ENCODE measurements at places on chromosomes 2 and 18.
A peak's percentile ranks its signal among the peaks of the same experiment; 100 is the strongest.

GRCh38 chr2:106334802-106335201 lies 133.4 kb downstream of the RGPD3 start:
- no peak for DNase-seq

GRCh38 chr2:85750587-85751575 lies 2.9 kb upstream of the ATOH8 start:
- peak; percentile 62 for DNase-seq

- peak; percentile 63 for DNase-seq
Measured at GRCh38 chr2:121360566-121361300, 75.7 kb upstream of the TFCP2L1 start.

DNA sequence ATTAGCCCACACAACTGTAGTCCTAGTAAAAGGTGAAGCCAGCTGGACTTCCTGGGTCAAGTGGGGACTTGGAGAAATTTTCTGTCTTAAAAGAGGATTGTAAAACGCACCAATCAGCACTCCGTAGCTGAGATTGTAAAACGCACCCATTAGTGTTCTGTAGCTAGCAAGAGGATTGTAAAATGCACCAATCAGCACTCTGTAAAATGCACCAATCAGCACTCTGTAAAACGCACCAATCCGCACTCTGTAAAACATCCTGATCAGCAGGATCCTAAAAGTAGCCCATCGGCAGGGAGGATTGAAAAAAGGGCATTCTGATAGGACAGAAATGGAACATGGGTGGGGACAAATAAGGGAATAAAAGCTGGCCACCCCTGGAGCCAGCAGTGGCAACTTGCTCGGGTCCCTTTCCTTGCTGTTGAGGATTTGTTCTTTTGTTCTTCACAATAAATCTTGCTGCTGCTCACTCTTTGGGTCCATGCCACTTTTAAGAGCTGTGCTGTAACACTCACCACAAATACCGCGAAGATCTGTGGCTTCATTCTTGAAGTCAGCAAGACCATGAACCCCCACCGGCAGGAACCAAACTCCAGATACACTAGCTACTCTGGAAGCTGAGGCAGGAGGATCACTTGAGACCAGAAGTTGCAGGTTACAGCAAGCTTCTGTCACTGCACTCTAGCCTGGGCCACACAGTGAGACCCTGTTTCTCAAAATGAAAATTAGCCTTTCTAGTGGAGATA lies 102.6 kb downstream of the HS6ST1 start:
- DNase-seq, result no peak

GRCh38 chr2:212692466-212692865 lies 153.9 kb upstream of the ERBB4 start:
- DNase-seq, result no peak

DNA sequence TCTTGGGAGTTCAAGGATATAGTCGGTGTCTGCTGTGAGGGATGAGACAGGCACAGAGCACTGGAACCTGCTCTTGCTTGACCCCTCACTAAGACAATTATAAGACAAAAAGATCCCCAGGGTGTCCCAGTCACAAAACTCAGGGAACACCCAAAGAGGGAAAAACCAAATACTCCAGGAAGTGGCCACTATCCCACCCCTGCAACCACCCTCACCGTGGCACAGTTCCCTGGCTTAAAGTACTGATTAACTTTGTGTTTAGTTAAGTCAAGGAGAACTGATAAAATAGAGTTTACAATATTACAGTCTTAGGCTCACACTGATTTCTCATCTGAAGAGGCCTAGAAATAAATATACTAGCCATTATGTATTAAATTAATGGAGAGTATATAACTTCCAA lies 13.5 kb downstream of the IL36B start:
- DNase-seq, result no peak

DNA sequence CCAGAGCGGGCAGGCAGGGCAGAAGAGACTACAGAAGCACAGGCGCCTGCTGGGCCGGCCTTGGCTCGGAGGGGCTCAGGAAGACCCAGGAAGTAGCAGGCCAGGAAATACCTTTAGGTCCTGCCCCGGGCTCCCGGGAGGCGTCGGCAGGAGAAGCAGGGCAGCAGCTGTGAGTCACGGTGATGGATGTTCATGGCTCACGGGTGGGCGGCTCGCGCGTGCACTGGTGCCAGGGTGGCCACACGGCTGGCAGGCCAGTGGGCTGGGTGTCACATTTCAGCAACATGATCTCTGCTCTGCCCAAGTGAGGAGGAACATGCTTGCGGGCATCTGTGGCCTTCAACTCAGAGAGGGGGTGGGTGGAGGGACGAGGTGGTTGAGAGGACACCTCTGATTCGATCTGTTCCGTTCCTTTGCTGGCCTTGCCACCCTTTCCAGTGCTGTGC lies 139.3 kb downstream of the KLHL29 start:
- peak; percentile 89 for DNase-seq

DNA sequence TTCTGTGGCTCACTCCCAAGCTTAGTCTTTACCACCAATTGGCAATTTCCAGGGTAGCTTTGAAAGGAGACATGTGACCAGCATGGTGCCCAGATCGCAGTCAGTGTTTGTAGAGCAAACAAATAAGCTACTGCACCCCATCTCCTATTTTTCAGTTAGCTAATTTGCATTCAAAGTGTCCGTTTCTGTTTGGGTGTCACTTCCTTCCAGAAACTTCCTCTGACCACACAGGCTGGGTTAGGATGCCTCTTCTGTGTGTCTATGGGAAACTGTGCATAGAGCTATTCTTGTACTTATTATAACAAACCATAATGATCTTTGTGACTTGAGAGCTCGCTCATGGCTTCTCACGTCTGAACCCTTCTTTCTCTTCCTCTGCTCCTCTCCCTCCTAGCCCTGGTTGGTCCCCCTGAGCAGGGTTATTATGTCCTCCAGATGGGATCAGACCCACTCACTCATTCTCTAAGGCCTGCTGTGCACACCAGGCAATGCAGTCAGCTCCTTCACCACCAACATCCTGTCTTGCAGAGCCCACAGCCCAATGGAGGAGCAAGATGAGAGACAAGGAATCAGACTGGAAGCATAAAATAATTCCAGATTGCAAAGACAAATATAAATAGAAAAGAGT lies 101.2 kb upstream of the ALK start:
- no peak for DNase-seq

GRCh38 chr2:199484927-199485326 lies 27.2 kb upstream of the SATB2 start:
- DNase-seq, result no peak

DNA sequence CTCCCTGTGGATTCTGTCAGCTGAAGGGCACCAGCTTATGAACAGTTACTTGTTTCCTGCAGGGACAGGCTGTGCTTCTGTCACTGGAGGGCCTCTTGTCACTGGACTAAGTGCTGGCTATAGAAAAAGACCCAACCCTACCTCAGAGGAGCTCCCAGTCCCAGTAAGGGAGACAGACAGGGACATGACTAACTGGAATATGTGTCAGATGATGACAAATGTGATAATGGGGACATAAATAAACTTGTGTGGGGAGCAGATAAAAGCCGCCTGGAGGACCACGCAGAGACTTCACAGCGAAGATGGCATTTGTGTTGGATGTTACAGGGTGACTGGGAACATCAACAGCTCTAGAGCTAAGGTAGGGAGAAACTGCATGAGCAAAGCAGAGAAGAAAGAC lies 95.0 kb downstream of the MAPRE2 start:
- no peak for DNase-seq

DNA sequence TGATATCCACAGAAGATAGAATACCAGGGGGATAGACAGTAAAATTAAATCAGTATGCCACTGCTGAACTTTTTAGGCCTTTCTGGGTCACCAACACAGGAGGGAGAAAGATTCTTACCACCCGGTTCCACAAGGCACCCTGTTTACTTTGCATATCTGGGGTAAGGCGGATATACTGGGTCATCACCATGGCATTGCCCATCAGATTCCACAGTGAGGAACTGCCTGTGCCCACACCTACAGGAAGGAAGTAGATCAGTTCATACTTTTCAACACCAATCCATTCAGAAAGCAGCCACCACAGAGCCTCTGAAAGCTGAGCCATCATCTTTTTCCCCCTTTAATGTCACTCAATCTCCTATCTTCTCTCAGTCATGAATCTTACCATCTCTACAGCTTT lies 2.0 kb downstream of the LMAN2L start:
- no peak for DNase-seq

DNA sequence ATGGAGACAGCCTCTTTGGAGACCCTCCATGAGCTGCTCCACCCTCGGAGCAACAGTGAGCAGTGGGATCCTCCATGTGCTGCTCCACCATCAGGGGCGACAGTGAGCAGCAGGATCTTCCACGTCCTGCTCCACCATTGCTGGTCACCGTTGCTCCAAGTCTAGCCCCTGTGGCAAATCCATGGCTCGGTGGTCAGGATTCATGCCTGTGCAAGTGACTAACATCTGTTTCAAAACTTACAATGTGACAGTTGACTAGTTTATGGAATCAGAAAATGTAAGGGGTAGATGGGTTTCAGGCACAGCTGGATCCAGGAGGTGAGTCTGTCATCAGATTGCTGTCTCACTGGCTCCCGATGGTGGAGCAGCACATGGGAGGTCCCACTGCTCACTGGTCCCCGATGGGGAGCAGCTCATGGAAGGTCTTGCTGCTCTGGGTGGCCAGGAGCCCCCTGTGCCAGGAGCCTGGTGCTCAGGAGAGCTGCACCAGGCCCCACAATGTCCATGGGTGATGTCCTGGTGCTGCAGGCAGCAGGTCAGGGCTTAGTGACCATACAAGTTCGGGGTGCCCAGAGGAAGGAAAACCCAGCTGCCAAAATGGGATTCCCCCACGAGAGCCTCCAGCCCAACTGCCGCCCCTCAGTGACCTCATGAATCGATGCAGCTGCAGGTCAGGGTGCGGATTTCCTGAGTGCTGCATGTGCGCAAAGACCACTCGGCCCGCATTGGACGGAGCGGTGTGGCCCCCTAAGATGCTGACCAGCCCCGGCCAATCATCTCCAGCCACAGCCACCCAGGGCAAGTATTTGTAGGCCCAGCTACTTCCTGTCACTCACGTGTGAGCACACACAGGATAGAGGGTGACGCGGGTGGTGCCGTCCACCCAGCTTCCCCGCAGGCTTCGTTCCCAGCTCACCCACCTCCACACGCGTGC lies 116.5 kb upstream of the OTOS start:
- DNase-seq, result no peak

- no peak for DNase-seq
Measured at GRCh38 chr2:8247905-8248622, 433.8 kb upstream of the ID2 start.

- peak; percentile 17 for DNase-seq
Measured at GRCh38 chr2:112634153-112634873, 11.4 kb upstream of the SLC20A1 start.

- DNase-seq, result no peak
Measured at GRCh38 chr2:155747531-155747930, 585.0 kb downstream of the NR4A2 start.

DNA sequence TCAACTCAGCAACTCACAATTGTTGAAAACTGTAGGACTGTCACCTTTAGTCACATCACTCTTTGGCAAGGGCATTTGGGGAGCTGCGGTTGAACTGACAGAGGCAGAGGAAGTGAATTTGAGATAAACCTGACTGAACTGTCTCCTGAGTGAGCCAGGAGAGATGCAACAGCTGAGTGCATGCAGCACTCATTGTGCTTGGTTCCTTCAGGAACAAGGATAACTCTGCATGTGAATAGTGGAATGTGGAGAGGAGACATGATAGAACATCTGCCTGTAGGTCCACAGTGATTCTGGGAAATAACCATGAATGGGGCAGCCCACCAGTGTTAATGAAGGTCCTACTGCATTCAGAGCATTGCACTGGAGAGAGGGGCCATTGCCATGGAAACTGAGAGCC lies 494.7 kb downstream of the STK39 start:
- no peak for DNase-seq

DNA sequence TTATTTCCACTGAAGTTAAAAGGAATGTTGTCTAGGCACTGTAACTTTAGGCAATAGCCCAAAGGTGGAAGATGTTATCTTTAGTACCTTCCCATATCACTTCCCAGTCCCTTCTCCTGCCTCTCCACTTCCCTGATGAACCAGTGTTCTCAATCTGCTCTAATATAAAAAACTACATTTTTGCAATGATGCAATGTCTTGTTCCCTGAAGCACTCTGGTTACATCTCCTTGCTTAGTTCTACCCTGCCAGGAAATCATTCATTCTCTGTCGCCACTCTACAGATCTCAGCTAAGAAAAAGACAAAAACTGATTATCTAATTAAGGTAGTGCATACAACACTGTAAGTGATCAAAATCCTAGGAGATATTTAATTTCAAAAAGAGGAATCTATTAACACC lies 71.3 kb downstream of the BAZ2B start:
- no peak for DNase-seq

DNA sequence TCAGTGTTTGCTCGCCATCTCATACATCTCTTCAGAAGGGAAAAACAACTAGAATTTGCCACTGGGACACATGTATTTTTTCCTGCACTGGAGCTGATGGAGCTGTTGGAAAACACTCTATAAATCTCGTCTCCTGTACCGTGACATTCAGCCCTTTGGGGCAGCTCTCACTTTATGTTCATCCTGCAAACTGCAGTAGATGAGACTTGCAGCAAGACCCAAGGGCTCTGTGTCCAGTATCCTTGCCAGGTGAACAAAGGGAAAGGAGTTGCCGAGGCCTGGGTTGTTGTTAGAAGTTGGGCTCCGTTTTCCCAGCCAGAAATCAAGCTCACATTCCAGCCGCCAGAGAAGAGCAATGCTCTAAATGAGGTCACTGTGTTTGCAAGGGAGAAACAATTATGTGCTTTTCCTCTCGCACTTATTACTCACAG lies 285.1 kb downstream of the SLC4A3 start:
- no peak for DNase-seq

DNA sequence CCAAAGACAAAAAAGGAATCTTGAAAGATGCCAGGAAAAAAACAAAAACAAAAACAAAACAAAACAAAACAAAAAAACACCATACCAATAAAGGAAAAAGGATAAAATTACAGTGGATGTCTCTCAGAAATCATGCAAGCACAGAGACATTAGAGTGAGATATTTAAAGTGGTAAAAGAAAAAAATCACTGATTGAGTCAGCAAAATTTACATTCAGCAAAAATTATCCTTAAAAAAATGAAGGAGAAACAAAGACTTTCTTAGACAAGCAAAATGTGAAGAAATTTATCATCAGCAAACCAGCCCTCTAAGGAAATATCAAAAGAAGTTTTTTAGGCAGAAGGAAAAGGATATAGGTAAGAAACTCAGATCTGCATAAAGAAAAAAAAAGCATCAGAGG lies 10.2 kb upstream of the GKN1 start:
- DNase-seq, result no peak

DNA sequence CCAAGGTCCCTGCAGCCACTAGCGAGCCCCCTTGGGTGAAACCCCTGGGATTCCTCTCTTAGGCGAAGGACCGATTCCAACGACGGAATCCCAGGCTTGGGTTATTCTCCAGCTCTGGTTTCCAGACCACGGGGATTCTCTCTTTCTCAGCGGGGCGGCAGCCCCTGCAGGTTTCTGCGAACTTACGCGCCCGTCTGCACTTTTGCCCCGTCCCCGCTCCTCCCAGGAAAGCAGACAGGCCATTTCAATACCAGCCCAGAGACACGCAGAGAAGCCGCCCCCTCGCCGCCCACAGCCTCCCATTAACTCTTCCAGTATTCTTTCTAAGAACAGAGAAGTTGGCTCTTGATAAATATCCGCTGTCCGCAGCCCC lies 1.2 kb downstream of the CBLN2 start:
- DNase-seq, result no peak
